ENCODE measurements at places on chromosomes 6 and 20.
A peak's percentile ranks its signal among the peaks of the same experiment; 100 is the strongest.

GRCh38 chr6:32195902-32196681, 3.6 kb upstream of the GPSM3 start:
- peak; percentile 83 for DNase-seq

DNA sequence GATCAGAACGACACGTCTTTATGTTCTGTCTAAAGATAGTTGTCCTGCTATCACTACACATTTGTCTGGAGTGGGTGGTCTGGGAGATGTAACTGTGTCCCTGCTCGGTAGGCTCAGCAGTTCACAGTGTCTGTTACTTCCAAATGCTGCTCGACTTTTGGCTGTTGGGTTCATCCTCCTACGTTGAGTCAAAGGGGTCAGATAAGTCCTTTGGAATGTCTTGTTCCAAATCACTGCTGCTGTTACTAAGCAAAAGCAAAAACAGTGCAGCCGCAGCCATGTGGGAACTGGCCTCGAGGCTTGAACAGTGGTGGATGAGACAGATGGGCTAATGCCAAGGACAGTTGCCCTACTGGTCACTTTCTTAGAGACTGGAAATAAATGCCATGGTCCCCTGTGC, 272.2 kb upstream of the MAP3K7 start:
- no peak for DNase-seq

GRCh38 chr6:142210606-142211005, 63.5 kb downstream of the VTA1 start:
- DNase-seq = no peak

- peak; percentile 77 for DNase-seq
Observed at GRCh38 chr6:42781796-42782688, at the start of gene BICRAL. BICRAL (plus strand) TSS chr6:42782052; CDS start chr6:42822023, 39,971 bp downstream.

DNA sequence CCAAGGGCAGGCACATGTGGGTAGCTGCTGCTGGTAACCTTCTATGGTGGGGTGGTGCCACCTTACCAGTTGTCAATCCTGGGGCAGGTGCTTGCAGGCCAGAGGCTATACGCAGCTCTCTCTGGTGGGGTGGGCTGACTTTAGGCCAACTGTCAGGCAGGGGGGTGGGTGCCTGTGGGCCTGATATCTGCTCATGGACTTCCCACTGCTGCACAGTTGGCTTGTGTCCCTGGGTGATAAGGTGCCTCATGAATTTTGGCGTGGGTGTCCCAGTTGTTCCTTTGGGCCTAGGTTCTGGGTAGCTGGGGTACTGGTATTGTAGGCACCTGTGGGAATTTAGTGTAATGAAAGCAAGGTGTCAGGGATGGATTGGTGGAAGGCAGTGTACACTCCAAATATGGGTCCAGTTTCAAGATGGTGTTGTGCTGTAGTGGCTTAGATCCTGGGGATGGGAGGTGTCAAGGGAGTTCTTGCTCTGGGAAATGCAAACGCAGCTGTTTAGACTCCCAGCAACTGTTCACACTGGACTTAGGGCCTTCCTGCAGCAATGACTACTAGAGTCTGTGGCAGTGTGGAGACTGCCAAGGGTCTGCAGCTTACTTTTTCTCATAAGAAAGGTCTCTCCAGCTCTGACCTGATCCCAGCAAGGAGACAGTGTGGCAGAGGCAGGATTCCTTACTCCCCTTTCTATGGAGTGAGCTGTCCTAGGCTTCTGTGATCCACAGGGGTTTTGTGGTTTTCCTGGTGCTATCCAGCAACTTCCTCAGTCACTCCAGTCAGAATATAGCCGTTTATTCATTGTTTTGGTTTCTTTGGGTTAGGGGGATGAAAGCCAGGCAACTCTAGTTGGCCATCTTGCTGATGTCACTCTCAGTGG, 128.2 kb downstream of the CRYBG1 start:
- no peak for DNase-seq

GRCh38 chr20:2137552-2138201, 36.0 kb downstream of the STK35 start:
- DNase-seq = no peak

- DNase-seq = no peak
Observed at GRCh38 chr6:136723780-136724179, 68.5 kb downstream of the MAP3K5 start.

- peak; percentile 8 for DNase-seq
Observed at GRCh38 chr6:138372711-138373463, 4.8 kb upstream of the SMIM28 start.

- DNase-seq = no peak
Observed at GRCh38 chr6:8075704-8076103, 11.5 kb upstream of the BLOC1S5 start.

GRCh38 chr6:163463180-163463579, 48.7 kb downstream of the QKI start:
- no peak for DNase-seq
